ENCODE measurements at places on chromosomes 2 and 18. TPM values are rescaled to one million over a fixed set of nuclear protein-coding genes. Genes with fewer than 3 reads are reported as not detected.

Gene WNT10A
- not detected for total RNA-seq

Gene FZD7
- 32.5 TPM for total RNA-seq

DNA sequence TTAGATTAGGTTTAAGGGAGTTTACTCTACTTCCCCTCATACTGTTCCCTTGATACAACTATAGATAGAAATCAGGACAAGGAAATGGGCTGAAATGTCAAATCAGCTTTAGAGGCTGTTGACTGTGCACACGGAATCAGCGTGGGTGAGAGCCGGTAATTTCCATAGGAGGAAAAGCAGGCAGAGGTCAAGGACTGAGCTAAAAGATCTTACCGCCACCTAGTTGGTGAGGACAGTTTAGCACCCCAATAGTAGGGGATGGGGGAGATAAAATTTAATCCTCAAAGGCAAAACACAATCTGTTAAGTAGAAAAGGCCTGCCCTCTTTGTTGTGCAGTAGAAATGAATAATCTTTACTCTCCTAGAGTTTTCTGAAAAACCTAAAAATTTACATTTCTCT is 1154.5 kb upstream of the CHAC2 start:
- H3K4me1 ChIP-seq, result no peaks in the 10 kb centered on the region
- DNase-seq, result no peak
- no peak overlapping the region for H3K4me3 ChIP-seq
- no peaks in the 10 kb centered on the region for H3K27me3 ChIP-seq

- no peak overlapping the region for H3K27ac ChIP-seq
- no peaks in the 10 kb centered on the region for H3K4me1 ChIP-seq
- no peaks in the 10 kb centered on the region for H3K27me3 ChIP-seq
- H3K36me3 ChIP-seq, result no peaks in the 10 kb centered on the region
- H3K4me3 ChIP-seq, result no peak overlapping the region
- no peak for DNase-seq
Measured at GRCh38 chr18:12072996-12073395, 20.6 kb upstream of the ANKRD62 start.

- no peak overlapping the region for H3K4me3 ChIP-seq
- H3K27me3 ChIP-seq, result no peaks in the 10 kb centered on the region
- H3K4me1 ChIP-seq, result no peaks in the 10 kb centered on the region
- no peak for DNase-seq
- no peaks in the 10 kb centered on the region for H3K36me3 ChIP-seq
- H3K27ac ChIP-seq, result no peak overlapping the region
Measured at GRCh38 chr2:191638079-191638801, 39.7 kb upstream of the NABP1 start.

GRCh38 chr2:180291552-180292421 is 284.7 kb upstream of the CWC22 start:
- no peaks in the 10 kb centered on the region for H3K27me3 ChIP-seq
- H3K36me3 ChIP-seq, result no peaks in the 10 kb centered on the region
- no peaks in the 10 kb centered on the region for H3K4me1 ChIP-seq
- H3K27ac ChIP-seq, result no peak overlapping the region
- DNase-seq, result no peak
- no peak overlapping the region for H3K4me3 ChIP-seq

GRCh38 chr2:180607514-180608049 is 372.8 kb upstream of the UBE2E3 start:
- H3K36me3 ChIP-seq, result no peaks in the 10 kb centered on the region
- no peaks in the 10 kb centered on the region for H3K4me1 ChIP-seq
- H3K27me3 ChIP-seq, result no peaks in the 10 kb centered on the region
- no peak overlapping the region for H3K4me3 ChIP-seq
- DNase-seq, result no peak
- no peak overlapping the region for H3K27ac ChIP-seq

DNA sequence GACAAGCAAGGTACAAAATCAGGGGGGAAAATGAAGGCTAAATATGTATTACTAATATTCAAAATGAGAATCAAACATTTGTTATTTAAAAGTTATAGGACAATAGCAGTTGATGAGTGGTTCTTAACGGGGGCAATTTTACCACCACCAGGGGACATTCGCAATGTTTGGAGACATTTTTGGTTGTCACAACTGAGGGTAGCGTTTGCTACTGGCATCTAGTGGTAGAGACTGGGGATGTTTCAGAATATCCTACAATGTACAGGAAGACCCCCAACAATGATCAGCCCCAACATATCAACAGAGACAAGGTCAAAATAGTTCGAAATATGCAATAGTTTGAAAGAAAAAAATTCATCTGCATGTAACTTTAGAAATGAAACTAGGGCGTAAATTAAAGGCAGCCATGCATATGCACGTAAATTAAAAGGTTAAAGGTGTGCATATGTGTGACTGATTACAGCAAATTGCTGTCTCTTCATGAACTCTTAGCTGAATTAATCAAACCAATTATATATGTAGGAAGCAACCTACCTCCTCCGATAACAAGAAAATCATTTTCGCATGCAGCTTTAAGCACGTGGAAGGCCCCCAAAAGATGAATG is 61.2 kb upstream of the CUL3 start:
- no peak overlapping the region for H3K27ac ChIP-seq
- no peak for DNase-seq
- H3K4me1 ChIP-seq, result no peaks in the 10 kb centered on the region
- no peak overlapping the region for H3K4me3 ChIP-seq
- no peaks in the 10 kb centered on the region for H3K36me3 ChIP-seq

GRCh38 chr2:55986700-55987440 is 63.3 kb upstream of the EFEMP1 start:
- no peak for DNase-seq
- no peaks in the 10 kb centered on the region for H3K27me3 ChIP-seq
- peaks cover 3% of the 10 kb centered on the region for H3K4me1 ChIP-seq
